ENCODE measurements at places on chromosomes 16 and 17.

DNA sequence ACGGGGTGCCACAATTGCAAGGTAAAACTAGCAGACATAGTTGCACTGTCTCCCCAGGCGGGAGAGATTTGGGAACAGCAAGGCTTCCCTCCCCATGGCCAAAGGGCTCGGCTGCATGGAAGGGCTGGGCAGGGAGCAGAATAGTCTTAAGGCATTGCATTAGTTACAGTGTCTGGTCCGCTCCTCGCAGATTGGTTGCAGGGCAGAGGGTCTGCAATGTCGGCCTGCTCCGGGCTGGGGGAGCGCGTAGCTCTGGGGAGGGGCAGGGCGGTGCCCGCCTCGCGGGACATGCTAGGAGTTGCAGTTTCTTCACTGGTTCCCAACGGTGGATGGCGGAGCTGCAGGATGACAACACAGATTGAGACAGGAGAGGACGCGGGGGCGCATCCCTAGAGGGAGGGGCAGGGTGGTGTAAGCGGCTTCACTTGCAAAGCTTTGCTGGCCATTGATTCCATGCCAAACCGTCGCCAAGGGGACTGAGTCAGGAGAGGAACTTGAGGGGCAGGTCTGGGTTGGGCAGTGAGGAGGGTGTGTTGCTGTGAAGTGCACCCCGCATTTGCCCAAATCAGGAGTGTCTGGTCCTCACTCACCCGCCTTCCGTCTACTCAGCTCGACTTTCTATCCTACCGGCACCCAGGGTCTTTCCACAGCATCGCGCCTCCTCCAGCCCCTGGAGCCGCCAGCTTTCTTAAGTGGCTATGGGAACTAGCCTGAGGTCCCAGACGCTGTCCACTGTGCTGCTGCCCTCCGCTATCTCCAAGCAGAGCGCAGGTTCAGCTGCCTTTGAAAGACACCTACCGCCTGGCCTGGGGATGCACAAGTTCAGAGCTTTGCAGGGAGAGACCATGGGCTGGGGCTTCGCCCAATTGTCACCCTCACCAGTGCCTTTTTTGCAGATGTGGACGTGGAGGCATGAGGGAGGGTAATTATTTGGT lies 1748.9 kb downstream of the TP53TG3F start:
- no peak for DNase-seq

DNA sequence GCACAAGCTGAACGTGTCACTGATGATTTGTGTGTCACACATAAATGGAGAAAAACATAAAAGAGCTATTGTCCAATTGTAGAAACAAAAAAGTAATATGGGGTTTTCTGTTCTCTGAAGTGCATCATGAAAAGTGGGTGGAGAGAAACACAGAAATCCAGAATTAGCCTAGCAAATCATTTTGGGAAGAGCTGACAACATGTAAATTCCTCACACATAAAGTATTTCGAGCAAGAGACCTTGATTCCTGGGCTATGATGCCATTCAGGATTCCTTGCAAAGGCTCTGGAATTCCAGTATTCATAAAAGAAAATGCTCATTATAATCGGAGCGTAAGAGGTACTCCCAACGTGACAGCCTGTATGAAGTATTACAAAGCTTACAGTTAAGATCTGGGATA lies 1.1 kb downstream of the DCUN1D3 start:
- peak; percentile 85 for DNase-seq

DNA sequence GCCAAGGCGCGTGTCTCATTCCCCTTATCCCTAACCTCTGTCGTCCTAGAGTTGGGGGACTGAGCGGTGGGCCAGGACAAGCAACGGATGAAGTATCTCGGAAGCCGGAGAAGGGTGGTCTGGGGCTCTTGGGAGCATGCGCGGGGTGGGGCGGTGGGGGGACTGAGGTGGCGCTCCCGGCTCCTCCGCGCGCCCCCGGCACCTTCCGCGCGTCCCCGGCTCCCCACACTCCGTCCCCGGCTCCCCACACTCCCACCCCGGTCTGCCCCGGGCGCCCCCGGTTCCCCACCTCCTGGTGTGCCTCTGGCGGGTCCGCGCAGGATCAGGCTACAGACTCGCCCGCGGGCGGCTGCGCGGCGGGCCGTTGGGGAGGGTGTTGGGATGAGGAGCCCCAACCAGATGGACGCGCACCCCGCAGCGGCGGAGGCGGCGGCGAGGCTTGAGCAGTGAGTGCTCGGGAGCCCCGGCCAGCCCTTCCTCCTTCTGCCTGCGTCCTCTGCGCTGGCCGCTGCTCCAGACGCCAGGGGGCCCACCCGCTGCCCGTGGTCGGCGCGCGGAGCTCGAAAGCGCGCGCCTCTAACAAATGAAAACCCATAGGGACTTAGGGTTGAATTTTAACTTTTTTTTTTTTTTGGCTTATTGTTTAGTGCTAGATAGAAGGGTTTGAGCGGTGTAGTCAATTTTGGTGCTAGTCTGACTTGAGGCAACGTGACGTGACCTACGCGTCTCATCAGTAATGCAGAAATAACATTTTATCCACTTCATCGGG lies 5.6 kb upstream of the CRYM start:
- DNase-seq, result no peak

DNA sequence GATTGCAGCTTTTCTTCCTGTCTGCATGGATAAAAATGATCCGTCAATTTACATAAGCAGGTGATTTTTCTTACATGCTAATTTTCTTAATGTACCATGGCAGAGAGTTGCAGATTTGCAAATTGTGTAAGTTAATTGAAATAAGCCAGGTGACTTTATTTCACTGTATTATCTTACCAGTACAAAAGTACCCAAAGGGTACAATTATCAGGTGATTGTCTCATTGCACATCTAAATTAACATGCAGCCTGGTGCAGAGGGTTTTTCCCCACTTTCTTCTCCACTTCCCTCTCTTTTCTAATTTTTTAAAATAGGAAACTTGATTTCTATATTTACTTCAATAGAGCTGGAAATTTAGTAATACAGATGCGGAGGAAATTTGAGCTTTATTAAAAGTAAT lies 11.2 kb downstream of the NLK start:
- DNase-seq, result no peak

GRCh38 chr17:17999364-18000029 lies 26.8 kb downstream of the DRC3 start:
- no peak for DNase-seq

DNA sequence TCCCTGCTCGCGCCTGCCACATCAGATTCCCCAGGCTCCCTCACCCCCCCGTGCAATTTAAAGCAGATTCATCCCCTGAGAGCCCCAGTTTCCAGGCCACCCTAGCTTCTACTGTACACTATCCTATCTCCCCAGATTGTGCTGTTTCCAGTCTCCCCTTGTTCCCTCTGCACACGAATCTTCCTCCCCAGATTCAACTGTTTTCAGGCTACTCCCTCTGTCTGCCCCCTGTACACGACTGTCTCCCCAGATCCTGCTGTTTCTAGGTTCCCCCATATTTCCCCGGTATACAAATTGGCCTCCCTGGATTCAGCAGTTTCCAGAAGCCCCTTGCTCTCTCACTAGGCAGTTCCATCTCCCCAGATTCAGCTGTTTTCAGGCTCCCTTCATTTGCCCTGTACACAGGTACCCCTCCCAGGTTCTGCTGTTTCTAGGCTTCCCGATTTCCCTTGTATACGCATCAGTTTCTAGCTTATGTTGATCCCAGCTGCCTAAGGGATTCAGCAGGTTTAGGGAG lies 22.9 kb downstream of the COPZ2 start:
- DNase-seq, result no peak

GRCh38 chr17:4097165-4097960 lies 45.5 kb downstream of the ZZEF1 start:
- DNase-seq, result no peak

DNA sequence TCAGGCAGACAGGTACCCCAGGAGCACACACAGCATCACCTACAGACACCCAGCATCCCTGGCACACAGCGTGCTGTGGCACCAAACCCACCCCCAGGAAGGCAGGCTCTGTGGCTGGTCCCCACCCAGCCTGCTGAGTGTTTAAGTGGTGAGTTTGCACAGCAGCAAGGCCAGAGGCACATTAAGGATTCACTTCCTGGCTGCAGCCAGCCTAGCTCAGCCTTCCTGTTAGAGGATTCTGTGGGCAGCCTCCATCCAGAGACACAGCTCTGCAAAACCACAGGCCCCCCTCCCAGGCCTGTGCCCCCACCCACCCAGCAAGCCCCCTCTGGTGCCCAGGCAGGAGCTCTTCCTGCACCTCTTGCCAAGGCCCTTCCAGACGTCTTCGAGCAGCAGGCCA lies 36.1 kb upstream of the PHB1 start:
- DNase-seq, result peak; percentile 46

DNA sequence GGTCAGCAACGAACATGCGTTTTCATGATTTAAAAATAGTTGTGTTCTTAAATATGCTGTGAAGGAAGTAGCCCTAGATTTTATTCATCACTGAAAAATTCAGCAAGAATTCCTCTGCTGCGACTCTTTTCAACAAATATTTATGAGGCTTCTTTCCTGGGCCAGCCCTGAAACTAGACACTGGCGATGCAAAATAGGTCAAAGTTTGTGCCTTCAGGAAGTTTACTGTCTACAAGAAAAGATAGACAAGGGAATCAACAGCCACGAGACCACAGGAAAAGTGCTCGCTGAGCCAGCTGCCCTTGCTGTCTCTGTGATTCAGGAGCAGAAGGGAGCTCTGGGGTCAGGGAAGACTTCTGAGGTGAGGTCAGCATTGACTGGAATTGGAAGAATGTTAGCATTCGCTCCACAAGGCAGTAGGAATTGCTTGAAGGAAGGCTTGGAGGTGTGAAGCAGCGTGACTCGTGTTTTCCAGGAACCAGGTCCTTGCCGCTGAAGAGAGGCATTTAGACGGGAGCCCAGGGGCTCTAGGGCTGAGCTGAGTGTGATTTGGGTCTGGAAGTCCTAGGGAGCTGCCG lies 1.9 kb upstream of the RPL26 start:
- peak; percentile 93 for DNase-seq

- DNase-seq, result no peak
These were observed 69.9 kb upstream of the MSI2 start for GRCh38 chr17:57186226-57187019.

DNA sequence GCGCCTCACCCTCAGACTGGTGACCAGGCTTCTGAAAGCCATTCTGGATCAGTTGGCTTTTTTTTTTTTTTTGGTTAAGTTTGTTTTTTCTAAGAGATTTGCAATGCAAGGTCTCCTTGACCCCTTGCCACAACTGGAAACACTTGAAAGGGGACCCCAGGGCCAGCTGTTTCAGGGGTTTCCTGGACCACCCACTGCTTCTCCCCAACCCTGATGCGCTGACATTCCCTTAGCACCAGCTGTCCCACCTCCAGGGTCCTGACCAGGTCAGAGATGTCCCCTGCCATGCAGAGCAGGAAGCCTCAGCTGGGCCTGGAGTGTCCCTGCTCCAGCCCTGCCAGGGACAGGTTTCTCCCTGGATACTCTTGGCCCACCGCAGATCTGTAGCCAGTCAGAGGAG lies 8.1 kb upstream of the MRPL58 start:
- no peak for DNase-seq

DNA sequence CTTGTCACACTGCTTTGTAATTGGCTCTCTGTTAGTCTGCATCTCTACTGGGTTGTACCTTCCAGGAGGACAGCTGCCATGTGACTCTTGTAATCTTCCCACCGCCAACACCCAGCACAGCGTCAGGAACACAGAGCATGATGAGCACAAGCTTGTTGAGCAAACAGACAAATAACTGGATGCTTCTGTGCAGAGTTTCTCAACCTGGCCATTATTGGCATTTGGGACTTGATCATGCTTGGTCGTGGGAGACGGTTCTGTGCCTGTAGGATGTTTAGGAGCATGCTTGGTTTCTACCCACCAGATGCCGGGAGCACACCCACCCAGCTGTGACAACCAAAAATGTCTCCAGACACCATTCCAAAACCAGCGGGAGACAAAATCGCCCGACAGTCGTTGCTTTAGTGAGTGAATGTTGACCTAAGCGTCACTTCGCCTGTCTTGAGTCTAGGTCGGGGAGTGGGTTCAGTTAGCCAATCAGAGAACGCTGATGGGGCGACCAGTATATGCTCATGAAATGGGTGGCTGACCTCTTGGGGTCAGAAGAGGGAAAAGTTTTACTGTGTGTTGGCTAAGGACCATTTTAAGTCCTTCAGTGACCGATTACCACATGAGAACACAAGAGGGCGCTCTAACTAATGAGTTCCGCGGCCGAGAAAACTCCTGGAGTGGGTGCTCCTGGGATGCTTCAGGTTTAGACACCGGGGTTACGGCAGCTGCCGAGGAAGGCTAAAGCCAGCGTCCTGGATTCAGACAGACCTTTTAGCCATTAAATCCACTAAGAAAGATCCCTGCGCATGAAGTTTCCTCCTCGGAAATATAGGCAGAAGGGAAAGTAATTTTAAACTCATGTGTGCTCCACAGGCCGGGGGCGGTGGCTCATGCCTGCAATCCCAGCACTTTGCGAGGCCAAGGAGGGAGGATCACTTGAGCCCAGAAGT lies 57.8 kb upstream of the TEX2 start:
- DNase-seq, result peak; percentile 64

GRCh38 chr16:81696961-81697615 lies 82.0 kb upstream of the PLCG2 start:
- DNase-seq, result peak; percentile 48

DNA sequence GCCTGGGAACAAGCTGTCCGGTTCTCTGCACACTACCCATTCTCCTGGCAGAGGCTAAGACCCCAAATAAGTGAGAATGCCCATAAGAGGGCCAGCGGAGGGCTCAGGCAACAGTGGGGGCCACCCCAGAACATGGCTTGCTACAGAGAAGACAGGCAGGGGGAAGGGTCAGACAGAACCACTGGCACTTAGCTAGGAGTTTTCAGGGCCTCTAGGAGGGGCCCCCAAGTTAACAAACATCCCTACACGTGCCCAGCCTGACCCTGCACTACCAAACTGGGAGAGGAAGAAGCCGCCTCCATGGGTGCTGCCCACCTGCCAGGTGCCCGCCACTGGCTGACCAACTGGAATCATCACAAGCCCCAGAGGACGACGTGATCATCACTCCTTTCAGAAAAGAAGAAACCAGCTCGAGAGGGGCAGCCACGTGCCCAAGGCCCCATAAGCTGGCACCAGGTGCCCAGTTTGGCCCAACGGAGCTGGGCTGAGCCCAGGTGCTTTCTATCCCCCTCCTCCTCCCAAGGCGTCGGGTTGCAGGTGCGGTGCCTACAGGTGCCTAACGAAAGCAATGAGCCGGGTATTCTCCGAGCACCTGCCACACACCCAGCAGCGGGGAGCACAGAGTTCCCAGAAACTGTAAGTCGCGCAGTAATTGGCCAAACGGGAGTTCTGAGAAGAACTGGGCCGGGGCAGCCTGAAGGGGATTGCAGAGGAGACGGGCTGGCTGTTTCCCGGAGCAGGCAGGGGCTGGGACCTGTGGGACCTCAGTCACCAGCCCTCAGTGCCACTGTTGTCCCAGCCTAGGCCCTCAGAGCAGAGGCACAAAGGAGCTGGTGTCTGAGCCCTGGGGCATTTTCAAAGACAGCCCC lies 13.2 kb downstream of the RPH3AL start:
- no peak for DNase-seq

DNA sequence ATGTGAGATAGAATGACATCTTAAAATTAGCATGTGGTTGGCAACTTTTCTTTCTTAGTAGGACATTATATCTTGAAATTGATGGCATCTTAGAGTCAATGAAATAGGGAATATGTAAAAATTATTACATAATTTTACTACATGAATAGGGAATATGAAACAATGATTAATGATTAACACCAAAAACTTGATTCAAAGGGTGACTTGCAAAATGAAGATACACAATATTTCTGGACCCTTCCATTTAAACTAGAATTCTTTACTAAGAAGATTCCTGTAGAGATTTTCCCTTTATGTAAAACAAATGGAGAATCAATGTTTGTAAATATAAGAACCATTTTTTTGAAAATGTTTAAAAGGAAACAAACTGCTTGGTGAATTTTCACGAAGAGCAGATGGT lies 3.4 kb downstream of the MRTFB start:
- no peak for DNase-seq
